ENCODE measurements at places on chromosomes 2 and 18.

GRCh38 chr2:38201784-38202183 lies 125.8 kb upstream of the CYP1B1 start:
- no peak for DNase-seq

DNA sequence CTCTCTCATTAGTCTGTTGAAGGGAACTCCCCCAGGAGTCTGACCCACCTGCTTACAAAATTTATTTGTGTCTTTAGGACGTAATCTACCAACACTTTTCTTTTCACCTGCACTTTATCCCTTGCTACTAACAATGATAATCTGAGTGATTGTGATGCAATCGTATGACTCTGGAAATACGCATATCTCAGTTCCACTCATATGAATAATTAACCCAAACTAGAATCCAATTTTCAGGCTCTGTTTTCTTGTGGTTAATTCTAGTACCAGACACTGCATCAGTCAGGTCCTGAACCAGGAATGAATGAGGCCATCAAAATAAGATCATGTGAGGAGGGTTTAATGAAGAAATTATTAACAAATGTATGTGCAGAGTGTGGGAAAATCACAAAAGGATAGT lies 158.4 kb upstream of the SRD5A2 start:
- no peak for DNase-seq

GRCh38 chr2:71665168-71666093 lies 212.1 kb downstream of the DYSF start:
- DNase-seq: no peak

GRCh38 chr2:188395903-188396689 lies 104.4 kb downstream of the GULP1 start:
- DNase-seq: no peak

- no peak for DNase-seq
These were observed 49.8 kb downstream of the USP34 start for GRCh38 chr2:61420991-61421544.

DNA sequence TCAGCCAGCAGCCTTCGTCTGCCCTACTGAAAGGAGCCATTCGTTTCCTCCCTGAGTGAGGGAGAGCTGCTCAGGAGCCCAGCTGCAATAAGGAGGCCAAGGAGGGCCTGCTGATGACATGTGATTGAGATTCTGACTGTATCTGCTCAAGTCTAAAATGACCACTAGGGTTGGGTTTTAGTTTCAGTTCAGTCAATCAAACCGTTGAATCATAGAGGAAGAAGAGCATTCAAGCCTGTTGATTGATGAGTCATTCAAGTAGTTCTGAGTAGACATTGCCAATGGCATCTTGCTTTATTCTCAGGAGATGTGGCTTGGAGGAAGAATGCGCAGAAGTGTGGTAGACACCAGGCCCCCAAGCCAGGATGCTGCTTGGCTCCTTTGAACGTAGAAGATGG lies 19.9 kb upstream of the BCL2L11 start:
- DNase-seq: no peak

DNA sequence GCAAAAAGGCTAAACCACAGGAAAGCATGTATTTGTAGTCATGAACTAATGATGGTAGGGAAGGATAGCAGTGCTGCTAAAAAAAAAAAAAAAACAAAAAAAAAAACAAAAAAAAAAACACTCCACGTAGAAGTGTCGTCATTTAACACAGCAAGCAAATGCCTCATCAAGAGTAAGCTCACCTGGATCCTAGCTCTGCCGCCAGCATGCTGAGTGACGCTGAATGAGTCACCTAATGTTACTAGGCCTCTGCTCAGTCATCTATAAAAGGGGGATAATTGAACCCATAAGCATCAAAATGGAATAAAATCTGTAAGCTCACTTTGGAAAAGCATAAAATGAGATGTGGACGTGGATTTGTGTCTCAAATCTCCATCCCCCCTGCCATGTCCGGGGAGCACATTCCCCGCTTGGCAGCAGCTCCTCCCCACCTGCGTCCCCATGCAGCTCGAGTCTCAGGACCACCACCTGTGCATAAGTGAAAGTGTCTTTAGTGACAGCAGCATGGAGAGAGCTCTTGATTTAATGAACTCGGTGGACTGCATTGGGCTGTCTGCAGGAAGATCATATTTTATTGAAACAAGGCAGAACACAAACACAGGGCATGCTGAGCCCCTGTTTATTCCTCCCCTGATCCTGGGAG lies 427.5 kb downstream of the LRATD1 start:
- no peak for DNase-seq

- no peak for DNase-seq
These were observed 52.8 kb downstream of the GALNT1 start for GRCh38 chr18:35634323-35634722.

DNA sequence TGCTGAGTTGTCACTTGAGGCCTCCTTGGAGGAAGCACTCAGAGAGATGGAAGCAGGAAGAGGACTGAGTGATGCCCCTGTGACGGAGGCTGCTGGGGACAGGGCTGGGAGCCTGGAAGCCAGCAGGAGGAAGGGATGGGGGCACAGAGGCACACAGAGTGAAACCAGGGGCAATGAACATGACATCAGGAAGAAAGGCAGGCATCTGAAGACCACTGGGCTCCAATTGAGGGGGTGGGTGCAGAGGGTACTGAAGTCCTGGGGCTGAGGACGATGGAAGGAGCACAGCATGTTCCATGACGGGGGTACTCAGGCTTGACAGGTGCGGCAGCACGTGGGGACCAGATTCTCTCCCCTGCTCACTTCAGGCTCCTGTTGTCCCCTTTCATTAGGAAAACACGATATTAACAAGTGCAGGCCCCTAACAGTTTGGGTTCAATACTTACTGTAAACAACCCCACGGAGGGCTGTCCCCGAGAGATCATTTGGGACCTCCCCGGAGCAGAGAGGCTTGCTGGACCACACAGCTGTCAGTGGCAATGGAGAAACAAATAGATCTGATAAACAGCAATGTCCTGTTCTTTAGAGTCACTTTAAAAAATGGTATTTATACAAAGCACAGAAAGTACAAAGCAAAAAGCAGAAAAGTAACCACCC lies 8.7 kb downstream of the INPP5D start:
- DNase-seq: no peak

- no peak for DNase-seq
These were observed 44.3 kb upstream of the NEUROD1 start for GRCh38 chr2:181724662-181725061.

DNA sequence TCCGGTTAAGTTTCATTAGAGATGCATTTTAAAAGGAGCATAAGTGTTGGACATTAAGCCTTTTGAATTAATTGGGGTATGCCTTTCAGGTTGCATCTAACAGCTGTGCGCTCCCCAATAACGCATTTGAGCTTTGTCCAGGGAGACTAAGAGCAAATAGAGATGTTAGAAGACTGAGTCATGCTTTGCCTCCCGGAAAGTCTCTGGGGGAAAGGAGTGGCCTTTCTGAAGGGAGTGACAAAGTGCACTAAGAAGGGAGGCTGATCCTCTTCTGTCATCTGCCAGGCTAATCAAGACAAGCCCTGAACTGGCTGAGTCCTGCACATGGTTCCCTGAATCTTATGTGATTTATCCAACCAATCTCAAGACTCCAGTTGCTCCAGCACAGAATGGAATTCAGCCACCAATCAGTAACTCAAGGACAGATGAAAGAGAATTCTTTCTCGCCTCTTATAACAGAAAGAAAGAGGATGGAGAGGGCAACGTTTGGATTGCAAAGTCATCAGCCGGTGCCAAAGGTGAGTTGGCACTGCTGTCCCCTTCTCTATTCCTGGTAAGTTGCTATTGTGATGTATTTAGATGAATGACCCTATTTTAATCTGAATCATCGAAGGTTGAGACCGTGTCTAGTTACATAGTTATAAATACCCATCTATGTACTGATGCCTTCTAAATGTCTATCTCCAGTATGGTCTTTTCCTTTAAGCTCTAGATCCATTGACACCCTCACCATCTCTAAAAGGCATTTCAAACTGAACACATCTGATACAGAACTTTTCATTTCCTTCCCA lies 12.1 kb downstream of the TTL start:
- no peak for DNase-seq
